Natural killer cell treated with Interleukin-12 subunit alpha and Interleukin-12 subunit beta and Interleukin-15 and Interleukin-18, amount 100 ng/mL, for 72 hours (primary cell): ENCODE measurements at places on chromosomes 1 and 21.
A peak's percentile ranks its signal among the peaks of the same experiment; 100 is the strongest.

DNA sequence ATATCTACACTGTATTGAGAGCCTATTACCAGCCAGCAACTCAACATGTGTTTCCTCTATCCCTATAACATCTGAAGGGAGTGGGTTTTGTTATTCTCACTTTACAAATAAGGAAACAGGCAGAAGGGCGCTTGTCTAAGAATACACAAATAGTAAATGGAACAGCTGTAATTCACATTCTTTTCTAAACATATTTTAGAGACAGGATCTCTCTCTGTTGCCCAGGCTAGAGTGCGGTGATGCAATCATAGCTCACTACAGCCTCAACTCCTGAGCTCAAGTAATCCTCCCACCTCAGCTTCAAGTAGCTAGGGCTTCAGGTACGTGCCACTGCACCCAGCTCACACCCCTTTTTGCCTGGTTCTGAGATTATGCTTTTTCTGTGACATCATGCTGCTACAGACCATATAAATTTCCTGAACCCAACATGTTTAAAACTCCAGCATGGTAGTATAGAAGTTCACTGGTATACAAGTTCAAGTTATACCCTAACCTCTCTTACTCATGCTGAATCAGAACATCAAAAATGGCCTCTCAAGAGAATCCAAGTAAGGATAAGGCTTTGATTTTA lies 8.6 kb upstream of the TACSTD2 start:
- no peak overlapping the region for H3K27ac ChIP-seq
- peaks cover 13% of the 10 kb centered on the region for H3K4me1 ChIP-seq
- no peaks in the 10 kb centered on the region for H3K36me3 ChIP-seq

DNA sequence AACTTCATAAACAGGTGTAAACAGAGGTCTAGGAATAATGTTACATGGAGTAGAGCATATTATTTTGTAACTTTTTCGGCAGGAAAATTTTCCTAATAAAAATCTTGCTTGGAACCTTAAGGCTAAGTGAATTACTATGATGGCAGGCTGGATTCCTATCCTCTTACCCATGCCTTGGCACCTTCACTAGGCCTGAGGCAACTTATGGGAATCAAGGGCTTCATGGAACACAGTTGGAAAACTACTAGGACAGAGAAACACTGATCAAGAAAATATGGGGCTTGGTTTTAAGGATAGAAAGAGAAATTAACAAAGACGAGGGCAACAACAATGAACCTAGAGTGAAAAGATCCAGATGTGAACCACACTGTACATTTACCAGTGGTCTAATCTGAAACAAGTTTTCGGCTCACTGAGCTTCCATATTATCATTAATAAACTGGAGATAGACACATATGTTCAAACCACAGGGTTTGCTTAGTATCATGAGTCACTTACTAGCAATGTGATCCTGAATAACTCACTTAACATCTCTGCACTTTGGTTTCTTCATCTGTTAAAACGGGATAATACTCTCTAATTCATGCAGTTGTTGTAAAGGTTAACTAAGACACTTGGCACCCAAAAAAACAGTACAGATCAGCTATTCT lies 68.5 kb downstream of the GPATCH2 start:
- H3K4me3 ChIP-seq = no peak overlapping the region
- no peak overlapping the region for H3K27ac ChIP-seq
- no peak for DNase-seq
- H3K4me1 ChIP-seq = no peaks in the 10 kb centered on the region
- H3K36me3 ChIP-seq = no peaks in the 10 kb centered on the region

GRCh38 chr21:17866590-17866989 lies 47.4 kb upstream of the C21orf91 start:
- no peaks in the 10 kb centered on the region for H3K4me1 ChIP-seq
- H3K27me3 ChIP-seq = peaks cover 6% of the 10 kb centered on the region
- DNase-seq = no peak
- no peak overlapping the region for H3K27ac ChIP-seq
- no peaks in the 10 kb centered on the region for H3K36me3 ChIP-seq

- H3K27me3 ChIP-seq = peaks cover 20% of the 10 kb centered on the region
- no peak overlapping the region for H3K27ac ChIP-seq
- no peaks in the 10 kb centered on the region for H3K4me1 ChIP-seq
- no peak overlapping the region for H3K4me3 ChIP-seq
- no peak for DNase-seq
- H3K36me3 ChIP-seq = no peaks in the 10 kb centered on the region
These were observed 184.0 kb downstream of the HUNK start for GRCh38 chr21:32056791-32057190.

DNA sequence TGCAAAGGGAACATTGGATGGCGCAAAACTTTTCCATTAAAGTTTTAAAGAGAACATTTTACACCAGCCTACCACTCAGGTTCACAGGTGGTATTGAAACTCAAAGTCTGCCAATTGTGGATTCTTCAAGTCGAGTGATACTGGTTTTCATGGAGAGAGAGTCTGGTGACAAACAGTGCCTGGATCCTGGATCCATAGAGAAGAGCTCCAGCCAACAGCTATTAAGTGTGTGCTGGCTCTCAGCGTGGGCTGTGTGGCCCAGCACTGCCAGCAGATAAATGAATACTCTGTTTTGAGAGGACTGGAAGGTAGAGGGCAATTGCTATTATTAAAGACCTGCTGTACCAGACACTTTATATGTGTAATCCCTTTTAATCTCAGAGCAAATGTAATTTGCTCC lies 118.9 kb upstream of the SYT6 start:
- peaks cover 5% of the 10 kb centered on the region for H3K27me3 ChIP-seq
- no peak overlapping the region for H3K27ac ChIP-seq
- DNase-seq = no peak
- H3K4me3 ChIP-seq = no peak overlapping the region

DNA sequence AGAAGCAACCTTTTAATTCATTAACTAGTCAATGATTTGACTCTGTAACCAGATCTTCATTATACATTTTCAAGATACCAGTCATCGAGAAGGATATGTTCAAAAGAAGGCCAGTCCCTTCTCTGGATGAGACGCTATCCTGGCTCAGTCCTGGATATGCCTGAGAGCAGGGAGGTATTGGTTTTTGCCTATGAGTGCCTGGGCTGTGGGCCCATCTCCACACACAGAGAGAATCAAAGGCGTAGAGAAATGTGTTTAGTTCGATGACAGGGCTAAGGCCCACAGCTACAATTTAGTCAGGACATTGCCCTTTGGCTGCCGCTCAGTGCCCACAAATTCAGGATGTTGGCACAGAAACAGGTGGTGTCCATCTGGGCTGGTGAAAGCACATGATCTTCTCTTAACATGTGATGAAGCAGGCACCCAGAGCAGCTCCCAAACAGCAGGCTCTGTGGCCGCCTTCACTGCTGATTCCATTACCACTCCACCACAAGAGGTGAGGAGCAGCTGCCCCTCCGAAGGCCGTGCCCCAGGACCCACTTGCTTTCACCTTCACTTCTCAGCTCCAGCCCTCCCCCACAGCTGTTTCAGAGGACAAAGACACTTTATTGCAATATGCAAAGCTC lies 24.7 kb downstream of the ACKR1 start:
- no peaks in the 10 kb centered on the region for H3K36me3 ChIP-seq
- H3K27ac ChIP-seq = no peak overlapping the region
- no peak overlapping the region for H3K4me3 ChIP-seq
- no peaks in the 10 kb centered on the region for H3K4me1 ChIP-seq
- H3K27me3 ChIP-seq = peaks cover 24% of the 10 kb centered on the region
- DNase-seq = no peak

- H3K27ac ChIP-seq = no peak overlapping the region
- peaks cover 23% of the 10 kb centered on the region for H3K27me3 ChIP-seq
- H3K4me1 ChIP-seq = no peaks in the 10 kb centered on the region
- H3K36me3 ChIP-seq = peaks cover 7% of the 10 kb centered on the region
These were observed 26.6 kb downstream of the CRYAA start for GRCh38 chr21:43195121-43196021.

DNA sequence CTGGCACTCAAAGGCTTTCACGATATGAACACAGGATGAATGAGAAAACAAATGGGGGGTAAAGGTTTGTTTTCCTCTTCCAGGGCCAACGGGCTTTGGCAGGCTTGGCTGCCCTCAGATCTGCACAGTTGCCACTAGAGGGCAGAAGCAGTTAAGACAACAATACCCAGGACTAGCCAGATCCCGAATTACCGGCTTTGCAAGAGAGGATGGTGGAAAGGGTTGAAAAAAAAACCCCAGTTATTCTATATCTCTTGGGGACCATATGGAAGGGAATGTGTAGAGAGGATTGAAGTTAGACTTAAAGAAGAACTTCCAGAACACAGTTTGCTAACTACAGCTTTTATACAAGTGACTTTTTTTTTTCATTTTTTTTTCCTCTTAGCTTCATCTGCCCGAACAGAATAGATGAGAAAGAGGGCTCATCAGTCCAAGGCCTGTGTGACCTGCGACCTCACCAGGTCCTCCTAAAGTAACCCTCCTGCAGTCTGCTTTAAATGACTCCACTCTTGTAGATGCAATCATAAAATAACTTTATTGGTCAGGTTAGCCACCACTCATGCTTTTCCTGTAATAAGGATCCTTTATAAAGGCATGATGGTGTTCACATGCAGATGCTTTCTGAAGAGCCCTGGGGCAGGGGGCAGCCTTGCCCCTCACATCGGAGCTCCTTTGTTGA lies 10.7 kb downstream of the FMOD start:
- H3K27me3 ChIP-seq = peaks cover 16% of the 10 kb centered on the region
- H3K36me3 ChIP-seq = no peaks in the 10 kb centered on the region
- DNase-seq = no peak
- peaks cover 33% of the 10 kb centered on the region for H3K4me1 ChIP-seq
- H3K27ac ChIP-seq = no peak overlapping the region

DNA sequence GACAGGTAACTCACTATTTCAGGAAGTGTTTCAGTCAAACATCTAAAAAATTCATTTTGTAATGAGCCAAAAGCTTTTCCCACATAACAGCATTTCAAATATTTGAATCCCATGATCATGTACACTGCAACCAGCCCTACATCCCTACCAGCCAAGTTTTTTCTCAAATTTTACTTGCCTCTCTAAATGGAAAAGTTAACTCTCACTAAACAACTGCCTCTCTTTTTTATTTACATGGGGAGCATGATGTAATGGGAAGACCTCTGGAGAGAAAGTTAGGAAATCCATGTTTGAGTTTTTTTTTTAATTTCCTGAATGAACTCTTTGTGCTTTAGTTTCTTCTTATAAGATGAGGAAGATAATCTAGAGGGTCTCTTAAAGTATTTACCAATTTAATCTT lies 70.5 kb downstream of the TTLL7 start:
- no peak overlapping the region for H3K27ac ChIP-seq
- DNase-seq = no peak
- no peaks in the 10 kb centered on the region for H3K4me1 ChIP-seq

- peaks cover under 1% of the 10 kb centered on the region for H3K27me3 ChIP-seq
- H3K36me3 ChIP-seq = no peaks in the 10 kb centered on the region
- DNase-seq = no peak
- peak overlapping the region; percentile 48 for H3K4me3 ChIP-seq
- no peaks in the 10 kb centered on the region for H3K4me1 ChIP-seq
These were observed 90.7 kb upstream of the VAMP3 start for GRCh38 chr1:7680207-7680954.

- peak overlapping the region; percentile 32 for H3K27ac ChIP-seq
- H3K27me3 ChIP-seq = no peaks in the 10 kb centered on the region
- H3K4me3 ChIP-seq = no peak overlapping the region
- H3K36me3 ChIP-seq = no peaks in the 10 kb centered on the region
- peaks cover 65% of the 10 kb centered on the region for H3K4me1 ChIP-seq
These were observed 25.0 kb downstream of the RCSD1 start for GRCh38 chr1:167654975-167655575.

DNA sequence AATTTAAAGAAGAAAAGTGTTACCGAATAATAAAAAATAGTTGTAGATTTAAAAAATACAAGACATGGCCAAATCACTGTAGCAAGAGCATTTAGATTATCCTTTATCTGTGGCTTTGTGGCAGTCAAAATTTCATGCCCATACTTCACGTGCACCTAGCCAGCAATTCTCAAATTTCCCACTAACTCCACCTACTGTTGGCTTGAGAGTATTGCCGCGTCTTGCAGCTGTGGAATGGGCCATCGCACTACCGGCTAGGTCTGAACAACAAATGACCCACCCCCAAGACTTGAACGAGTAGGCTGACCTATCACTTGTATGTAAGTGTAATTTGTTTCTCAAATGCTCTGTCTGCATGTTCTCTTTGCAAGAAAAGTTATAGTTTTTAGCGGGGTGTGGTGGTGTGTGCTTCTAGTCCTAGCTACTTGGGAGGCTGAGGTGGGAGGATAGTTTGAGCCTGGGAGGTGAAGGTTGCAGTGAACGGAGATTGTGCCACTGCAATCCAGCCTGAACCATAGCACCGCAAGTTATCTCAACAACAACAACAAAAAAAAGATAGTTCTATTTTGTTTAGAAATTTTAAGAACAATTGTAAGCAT lies 4.1 kb downstream of the KRTAP13-4 start:
- no peaks in the 10 kb centered on the region for H3K36me3 ChIP-seq
- no peaks in the 10 kb centered on the region for H3K27me3 ChIP-seq
- H3K27ac ChIP-seq = no peak overlapping the region
- DNase-seq = no peak

DNA sequence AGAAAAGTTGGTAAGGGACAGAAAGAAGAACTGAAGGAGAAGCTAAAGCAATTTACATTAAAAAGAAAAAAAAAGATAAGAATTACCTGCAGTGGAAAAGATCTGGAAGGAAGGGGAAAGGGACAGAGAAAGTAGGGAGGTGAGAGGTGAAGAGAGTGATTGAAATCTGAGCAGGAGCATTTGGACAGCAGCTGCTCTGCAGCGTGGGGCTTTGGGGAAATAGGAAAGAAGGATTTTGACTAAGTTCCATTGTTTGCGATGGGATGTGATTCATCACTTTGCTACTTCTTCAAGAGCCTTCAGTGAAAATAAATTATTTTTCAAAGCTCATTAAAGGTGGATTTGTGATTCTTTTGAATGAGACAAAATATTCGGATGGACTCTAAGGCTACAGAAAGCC lies 26.1 kb upstream of the NMNAT2 start:
- DNase-seq = no peak
- H3K36me3 ChIP-seq = no peaks in the 10 kb centered on the region
- H3K4me1 ChIP-seq = no peaks in the 10 kb centered on the region
- no peaks in the 10 kb centered on the region for H3K27me3 ChIP-seq
- no peak overlapping the region for H3K27ac ChIP-seq

DNA sequence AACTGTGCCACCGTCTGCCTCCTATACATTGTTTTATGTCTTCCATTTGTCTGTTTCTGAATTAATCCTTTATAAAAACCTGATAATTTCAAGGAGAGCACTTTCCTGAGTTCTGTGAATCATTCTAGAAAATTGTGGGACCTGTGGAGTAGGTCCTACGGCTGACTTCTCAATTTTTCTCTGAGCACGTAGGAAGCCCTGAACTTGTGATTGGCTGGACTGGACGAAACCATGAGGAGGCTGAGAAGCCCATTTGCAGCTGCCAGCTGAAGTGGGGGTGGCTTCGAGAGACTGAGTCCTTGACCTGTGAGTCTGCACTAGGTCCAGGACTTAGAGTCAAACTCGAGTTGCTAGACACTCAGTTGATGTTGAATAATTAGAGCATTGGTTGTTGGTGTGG lies 277.1 kb upstream of the NCAM2 start:
- no peaks in the 10 kb centered on the region for H3K27me3 ChIP-seq
- H3K36me3 ChIP-seq = peaks cover 10% of the 10 kb centered on the region
- no peaks in the 10 kb centered on the region for H3K4me1 ChIP-seq
- no peak overlapping the region for H3K27ac ChIP-seq

GRCh38 chr21:37553078-37553481 lies 186.5 kb downstream of the DYRK1A start:
- H3K27me3 ChIP-seq = peaks cover 21% of the 10 kb centered on the region
- DNase-seq = no peak
- H3K36me3 ChIP-seq = no peaks in the 10 kb centered on the region
- H3K27ac ChIP-seq = no peak overlapping the region
